ENCODE measurements at places on chromosomes 16 and 17.

- DNase-seq: no peak
Measured at GRCh38 chr16:56013962-56014552, 138.9 kb upstream of the CES5A start.

- DNase-seq: no peak
Measured at GRCh38 chr17:56755310-56755709, 78.4 kb downstream of the C17orf67 start.

DNA sequence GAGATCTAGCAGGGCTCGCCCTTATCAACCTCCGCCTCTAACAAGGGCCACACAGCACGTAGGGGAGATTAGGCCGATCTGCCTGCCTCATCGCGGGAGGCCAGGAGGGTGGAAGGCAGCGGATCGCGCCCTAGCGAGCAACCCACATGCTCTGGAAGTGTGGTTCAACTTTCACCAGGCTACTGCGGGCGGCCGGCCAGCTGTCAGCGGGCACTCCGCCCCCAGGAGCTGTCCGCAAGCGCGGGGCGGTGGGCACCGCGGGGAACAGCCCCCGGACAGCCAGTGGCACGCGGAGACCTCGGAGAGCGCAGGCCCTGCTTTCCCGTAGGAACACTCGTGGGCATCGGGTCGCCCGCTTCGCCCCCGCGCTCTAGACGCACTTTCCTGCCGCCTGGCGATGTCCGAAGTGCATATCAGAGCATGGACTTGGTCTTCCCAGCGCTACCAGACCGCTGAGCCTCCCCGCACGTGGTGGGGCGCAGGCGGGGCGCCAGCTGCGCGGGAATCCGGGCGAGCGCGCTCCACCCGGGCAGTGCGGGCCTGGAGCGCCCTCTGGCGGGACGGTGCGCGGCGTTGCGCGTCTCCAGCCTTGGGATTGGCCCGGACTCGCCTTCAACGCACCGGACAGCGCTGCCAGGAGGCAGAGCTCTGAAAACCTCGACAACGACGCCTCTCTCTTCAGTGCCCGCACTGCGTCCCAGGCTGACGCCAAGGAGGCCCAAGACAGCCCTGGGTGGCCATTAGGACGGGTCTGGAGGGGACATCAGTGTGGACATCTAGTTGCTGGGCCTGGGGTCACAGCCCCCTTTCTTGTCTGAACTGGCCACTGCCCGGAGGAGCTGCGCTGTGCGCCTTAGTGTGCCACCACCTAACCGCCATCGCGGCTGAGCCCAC, 3.6 kb upstream of the ZNHIT3 start:
- peak; percentile 72 for DNase-seq

GRCh38 chr16:80260906-80261311, 279.9 kb upstream of the DYNLRB2 start:
- DNase-seq: no peak
